ENCODE measurements at places on chromosomes 11 and 22.

GRCh38 chr11:13316528-13316961 lies 39.0 kb downstream of the BMAL1 start:
- DNase-seq: no peak

- no peak for DNase-seq
Measured at GRCh38 chr11:56783448-56784041, 35.0 kb upstream of the OR9G4 start.

DNA sequence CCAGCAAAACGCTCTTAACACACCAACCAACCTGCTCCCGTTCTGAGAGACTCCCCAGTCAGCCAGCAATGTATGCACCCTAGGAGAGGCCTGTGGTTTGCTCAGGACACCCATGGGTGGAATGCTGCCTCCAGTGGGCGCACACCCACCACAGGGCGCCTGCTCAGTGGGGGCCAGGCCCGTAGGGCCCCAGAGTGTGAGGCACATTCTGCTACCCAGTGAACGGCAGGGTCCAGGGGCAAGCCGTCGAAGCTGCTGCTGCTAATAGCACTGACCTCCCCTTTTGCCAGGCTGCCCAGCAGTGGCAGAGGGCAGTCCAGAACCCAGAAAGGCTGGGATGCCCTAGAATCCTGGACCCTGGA lies 12.8 kb downstream of the B3GAT1 start:
- DNase-seq: no peak

DNA sequence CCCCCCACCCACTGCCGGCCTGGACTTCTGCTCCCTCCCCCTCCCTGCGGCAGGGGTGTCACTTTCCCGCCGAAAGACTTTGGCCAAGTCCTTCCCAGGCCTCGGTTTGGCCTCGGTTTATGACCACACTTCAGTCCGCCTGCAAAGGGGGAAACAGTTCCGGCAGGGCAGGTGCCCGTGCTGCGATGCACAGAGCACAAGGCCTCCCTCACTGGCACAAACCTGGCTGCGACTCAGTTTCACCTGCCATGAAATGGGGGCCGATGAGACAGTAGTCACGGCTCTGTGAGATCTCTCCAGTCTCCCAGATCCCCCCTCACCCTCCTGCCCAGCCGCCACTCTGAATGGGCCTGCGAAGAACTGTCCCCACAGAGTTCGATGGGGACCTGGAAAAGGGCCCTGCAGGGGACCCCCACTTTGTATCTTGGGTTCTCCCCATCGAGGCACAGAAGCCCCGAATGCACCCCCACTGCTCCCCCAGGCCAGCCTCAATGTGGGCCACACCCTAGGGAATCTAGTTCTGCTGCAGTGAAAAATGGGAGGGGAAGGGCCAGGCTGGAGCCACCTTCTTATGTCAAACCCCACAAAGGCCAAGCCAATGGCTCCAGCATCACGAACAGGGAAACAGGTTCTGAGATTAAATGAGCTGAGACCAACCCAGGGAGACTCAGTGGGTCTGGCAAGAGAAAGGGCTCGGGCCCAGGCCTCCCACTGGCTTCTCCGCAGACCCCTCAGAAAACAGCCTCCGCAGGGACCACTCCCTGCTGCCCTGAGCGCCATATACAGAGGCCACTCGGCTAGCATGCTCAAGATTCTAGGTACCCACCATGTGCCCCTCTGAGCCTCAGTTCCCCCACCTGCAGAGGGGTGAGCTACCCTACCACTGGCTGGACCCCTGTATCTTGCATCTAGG lies 29.0 kb downstream of the ARVCF start:
- no peak for DNase-seq

GRCh38 chr11:73537969-73538368 lies 59.9 kb downstream of the FAM168A start:
- DNase-seq: no peak

DNA sequence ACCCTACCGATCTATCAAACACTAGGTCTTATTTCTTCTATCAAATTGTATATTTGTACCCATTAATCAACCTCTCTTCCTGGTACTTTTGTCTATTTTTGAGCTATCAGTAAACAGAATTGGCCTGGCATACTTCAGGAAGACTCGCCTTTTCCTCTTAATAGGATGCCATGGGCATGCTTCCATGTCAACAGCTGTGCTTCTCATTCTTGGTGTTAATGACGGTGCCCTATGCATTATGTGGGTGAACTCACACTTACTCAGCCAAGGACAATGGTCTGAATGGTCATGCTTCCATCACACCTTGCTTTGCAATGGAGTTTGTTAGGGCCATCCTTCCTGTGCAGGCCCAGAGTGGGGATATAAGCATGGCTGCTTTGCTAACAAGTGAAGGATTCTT lies 521.8 kb downstream of the MIAT start:
- DNase-seq: no peak

GRCh38 chr11:121613724-121614123 lies 161.0 kb upstream of the SORL1-AS1 start:
- DNase-seq: no peak

GRCh38 chr11:47213950-47214565 lies 716 bp upstream of the DDB2 start:
- DNase-seq: peak; percentile 78

- DNase-seq: no peak
Measured at GRCh38 chr11:8250434-8250833, 13.2 kb downstream of the LMO1 start.

DNA sequence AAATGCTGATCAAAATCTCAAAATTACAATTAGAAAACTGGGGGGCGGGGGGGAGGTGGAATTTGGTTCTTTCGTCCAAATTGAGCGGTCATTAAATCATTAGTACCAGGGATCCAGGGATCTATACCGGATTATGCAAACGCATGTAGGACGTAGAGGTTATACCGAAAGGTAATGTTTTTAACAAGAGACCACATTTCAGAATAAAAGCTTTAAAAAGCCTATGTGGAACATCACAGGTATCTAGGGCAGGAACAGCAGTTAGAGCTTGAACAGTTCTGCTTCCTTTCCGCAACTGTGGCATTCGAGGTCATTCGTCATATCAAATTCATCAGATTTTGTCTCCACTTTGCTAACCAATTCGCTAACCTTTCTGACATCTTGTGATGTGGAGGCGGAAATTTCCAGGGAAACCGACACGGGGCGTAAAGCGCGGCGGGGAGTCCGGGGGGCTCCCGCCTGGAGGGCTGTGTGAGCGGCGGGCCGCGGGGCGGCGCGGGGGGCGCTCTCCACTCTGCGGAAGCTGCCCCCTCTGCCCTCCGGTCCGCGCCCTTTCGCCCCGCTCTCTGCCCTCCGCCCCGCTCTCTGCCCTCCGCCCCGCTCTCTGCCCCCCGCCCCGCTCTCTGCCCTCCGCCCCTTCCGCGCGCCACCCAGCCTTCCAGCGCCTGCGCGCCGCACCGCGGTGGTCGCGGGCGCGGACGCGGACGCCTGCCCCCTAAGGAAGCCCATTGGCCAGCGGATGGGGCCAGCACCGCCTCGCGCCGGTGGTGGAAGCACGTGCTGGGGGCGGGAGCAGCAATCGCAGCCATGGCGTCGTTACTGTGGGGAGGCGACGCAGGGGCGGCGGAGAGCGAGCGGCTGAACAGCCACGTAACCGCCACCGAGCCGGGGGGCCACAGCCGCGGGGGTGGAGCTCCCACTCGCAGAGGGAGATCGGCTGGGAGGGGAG lies at the start of gene DDX25:
Gene DDX25 (plus strand): TSS at position 798 of the 949 bp plus-strand sequence. CDS start 10 bp downstream, at position 808.
- peak; percentile 17 for DNase-seq

DNA sequence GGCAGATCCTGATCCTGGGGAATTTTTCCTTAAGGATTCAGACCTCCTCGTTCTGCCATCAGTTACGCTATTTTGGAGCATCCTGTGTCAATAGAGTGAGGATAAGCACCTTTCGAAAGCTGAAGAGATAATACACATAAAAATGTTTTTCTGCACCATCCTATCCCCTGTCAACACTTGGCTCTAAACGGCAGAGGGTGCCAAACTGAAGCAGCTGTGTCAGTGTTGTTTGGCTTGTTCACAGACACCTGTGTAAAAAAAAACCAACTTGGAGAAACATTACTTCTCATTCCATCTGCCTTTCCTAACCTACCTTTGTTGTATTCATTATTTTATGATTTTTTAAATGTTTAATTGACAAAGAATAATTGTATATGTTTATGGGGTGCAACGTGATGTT lies 417.0 kb upstream of the DDI1 start:
- DNase-seq: no peak
